Smooth muscle cell of bladder (primary cell): ENCODE measurements at places on chromosomes 7 and 10. TPM values are rescaled to one million over a fixed set of nuclear protein-coding genes. Genes with fewer than 3 reads are reported as not detected.

ADCY1 gene
- 0.18 and 0.28 TPM in 2 replicates for total RNA-seq

INMT gene
- 13.4 and 21.8 TPM in 2 replicates for total RNA-seq

NEUROG3 gene
- not detected in 2 replicates for total RNA-seq

DYNC1I1 gene
- total RNA-seq, result 0.28 and 0.83 TPM in 2 replicates

CPN1 gene
- not detected in 2 replicates for total RNA-seq

PROSER2 gene
- total RNA-seq, result 1.0 and 1.1 TPM in 2 replicates
